ENCODE measurements at places on chromosomes 2 and 18.

DNA sequence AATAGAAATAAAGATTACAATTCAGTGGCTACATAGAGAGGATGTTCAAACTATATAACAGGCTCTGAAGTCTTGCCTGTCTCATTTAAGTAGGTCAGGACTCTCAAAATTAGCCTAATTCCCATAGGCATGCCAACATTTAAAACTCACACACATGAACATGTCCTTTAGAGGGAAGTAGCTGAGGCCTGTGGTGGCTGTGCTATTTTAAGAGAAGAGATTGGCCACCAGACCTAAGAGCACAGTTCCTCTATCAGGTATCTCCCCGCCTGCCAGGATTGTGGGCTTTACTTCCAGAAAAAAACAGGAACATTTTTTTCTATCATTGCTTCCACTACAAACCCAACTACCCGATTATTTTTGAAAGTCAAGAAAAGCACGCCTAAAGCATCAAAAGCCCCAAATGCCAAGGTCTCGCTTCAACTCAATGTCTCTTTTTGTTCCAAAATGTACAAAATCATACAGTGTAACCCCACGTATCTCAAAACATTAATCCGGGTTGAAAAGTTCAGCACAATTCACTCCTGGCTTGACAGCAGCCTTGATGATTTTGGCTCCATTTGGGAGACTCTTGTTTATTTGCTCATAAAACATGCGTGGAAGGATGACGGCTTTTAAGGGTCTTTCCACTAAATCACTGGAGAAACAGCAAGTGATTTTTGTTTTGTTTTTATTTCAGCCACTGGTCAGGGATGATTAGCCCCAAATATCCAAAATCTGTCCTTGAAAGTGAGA, 15.3 kb downstream of the FHL2 start:
- no peak for DNase-seq

- DNase-seq = no peak
Observed at GRCh38 chr2:164061129-164061746, 325.4 kb upstream of the FIGN start.

GRCh38 chr2:206379886-206380285, 63.4 kb upstream of the ADAM23 start:
- no peak for DNase-seq

- DNase-seq = no peak
Observed at GRCh38 chr2:10847008-10847407, 34.4 kb upstream of the PDIA6 start.

GRCh38 chr2:104840156-104840555, 13.8 kb upstream of the POU3F3 start:
- no peak for DNase-seq

GRCh38 chr2:151914989-151915628, 86.9 kb upstream of the ARL5A start:
- no peak for DNase-seq

GRCh38 chr2:69087912-69088240, 74.9 kb downstream of the ANTXR1 start:
- DNase-seq = no peak

DNA sequence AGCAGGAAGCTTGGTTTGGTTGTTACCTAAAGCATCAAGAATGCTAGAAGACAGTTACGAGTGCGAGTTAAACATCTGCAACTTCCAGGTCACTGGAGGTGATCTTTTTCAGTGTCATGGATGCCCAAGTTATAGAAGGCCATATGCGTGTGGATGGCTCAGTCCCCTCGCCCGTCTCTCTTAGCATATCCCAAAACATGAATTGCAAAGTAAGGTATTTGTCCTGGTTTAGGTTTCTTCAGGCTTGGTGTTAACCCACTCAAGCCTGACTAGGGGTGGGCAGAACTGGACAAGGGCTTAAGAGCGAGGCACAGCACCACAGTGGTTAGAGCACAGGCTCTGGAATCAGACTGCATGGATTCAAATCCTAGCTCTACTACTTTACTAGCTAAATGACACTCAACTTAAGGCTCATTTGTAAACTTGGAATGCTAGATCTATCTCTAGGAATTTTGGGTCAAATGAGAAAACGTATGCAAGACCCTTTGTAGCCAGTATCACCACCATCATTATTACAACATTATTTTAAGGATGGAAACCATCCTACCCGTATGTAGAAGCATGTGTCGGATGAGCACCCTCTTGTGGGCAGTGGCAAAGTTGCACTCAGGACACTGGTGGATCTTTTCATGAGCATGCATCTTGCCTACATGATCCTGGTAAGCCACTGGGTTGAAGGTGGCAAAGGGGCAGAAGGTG, 11.2 kb downstream of the ZNF142 start:
- DNase-seq = peak; percentile 17

GRCh38 chr18:48488388-48488850, 50.4 kb upstream of the CTIF start:
- no peak for DNase-seq

- no peak for DNase-seq
Observed at GRCh38 chr2:37602702-37603101, 68.7 kb downstream of the CDC42EP3 start.

GRCh38 chr2:117470311-117471095, 344.0 kb upstream of the DDX18 start:
- DNase-seq = no peak

DNA sequence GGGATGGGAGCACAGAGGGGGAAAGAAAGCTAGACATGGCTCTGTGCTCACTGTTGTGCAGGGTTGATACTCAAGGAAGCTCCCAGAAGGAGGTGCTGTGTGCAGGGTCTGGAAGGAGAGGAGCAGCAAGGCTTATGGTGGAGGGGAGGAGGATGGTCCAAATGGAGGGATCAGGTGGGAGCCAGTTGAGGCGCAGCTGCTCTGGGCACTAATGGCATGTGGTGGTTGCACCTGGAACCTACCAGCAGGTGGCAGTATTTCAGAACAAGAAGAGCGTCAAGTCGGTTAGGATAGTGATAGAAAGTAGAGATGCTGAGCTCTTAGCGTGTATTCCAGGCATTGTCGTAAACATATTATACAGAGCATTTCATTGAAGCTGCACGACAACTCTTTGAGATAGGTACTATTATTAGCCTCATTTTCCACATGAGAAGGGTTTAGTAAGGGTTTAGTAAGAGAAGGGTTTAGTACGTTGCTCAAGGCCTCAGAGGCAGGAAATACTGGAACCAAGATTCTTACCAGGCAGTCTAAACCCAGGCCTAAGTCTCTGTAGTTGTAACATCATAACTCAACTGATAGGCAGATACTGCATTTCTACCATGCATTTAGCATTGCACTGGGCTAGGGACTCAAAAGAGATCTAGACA, 223.7 kb downstream of the CYP26B1 start:
- DNase-seq = no peak

GRCh38 chr18:37535968-37536367, 29.6 kb downstream of the CELF4 start:
- no peak for DNase-seq

GRCh38 chr18:49412679-49413078, 47.8 kb downstream of the DYM start:
- DNase-seq = no peak

- DNase-seq = no peak
Observed at GRCh38 chr2:22020091-22020742, 896.4 kb downstream of the TDRD15 start.

DNA sequence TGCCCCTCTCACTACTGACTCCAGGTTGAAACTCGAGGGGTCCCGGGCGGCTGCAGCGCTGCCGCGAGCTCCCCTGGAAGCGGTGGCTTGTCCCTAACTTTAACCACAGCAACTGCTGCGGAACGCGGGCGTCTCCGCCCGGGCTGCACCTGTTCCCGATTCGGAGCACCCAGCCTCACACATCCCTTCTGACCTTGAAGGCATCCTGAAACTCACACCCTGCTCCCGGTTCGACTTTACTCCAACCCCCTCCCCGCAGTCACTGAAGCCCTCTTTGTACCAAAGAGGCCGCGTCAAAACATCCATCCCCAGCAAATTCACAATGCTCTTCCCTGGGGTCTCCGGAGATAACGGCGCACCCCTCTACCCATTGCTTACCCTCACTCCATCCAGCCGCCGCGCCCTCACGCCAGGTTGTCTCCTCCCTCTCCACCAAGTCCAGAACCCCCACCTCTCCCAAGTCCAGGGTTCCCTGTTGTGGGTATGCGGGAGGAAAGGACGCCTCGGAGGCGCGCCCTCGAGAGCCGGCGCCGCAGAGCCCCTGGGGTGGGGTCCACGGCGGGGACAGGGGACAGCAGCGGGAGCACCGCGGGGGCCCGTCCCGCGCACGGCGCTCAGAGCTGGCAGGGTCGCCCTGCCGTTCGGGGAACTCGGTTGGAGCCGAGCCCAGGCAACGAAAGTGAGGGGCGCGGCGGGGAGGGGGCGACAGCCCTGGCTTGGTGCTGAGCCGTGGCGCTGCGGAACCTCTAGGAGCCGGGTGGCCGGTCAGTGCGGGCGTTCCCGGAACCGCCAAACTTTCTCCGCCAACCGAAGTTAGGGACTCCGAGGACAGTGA, 934 bp downstream of the MYO5B start:
- DNase-seq = no peak

DNA sequence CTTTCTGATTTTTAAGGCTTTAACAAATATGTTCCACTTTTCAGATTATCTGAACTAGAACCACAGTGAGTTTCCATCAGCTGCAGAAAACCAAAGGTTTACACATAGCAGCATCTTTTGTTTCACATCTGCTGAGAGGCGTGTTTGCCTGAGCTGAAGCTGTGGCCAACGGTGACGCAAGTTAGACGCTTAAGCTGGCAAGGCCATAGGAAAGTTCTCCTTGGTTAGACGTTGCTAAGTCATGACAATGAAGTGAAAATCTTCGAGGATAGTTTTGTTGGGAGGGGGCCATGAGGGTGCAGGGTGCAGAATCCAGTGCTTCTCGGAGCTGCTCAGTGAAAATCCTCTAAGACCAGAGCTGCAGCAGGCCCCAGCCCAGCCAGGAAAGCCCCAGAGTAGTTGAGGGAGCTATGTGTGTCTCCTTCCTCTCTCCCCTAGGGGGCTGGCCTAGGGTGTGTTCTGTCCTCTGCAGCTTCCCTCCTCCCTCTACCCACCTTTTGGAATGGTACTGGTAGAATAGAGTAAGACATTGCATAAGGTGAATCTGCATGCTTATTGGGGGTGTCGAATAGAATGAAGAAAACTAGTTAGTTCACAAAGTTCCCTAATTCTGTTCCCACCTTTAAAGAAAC, 105.4 kb downstream of the FHOD3 start:
- no peak for DNase-seq

GRCh38 chr18:57270156-57270555, 82.2 kb upstream of the ST8SIA3 start:
- DNase-seq = no peak

GRCh38 chr2:23418056-23418455, 33.1 kb downstream of the KLHL29 start:
- no peak for DNase-seq

- no peak for DNase-seq
Observed at GRCh38 chr2:150138587-150138986, 348.9 kb downstream of the RND3 start.

DNA sequence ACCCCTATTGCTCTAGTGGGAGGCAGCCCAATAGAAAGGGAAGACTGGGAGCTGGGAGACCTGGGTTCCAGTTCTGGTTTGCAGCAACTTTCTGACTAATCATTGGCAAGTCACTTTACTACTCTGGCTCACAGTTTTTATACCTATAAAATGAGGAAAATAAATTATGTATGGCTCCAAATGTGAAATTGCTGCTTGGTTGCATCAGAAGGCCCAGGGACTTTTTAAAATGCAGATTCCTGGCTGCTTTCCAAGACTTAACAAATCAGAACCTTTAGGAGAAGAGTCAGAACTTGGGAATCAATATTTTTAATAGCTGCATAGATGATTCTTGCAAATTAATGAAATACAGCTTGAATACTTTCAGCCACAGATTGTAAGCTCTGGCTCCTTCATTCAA, 943.9 kb downstream of the EPHA4 start:
- DNase-seq = no peak

DNA sequence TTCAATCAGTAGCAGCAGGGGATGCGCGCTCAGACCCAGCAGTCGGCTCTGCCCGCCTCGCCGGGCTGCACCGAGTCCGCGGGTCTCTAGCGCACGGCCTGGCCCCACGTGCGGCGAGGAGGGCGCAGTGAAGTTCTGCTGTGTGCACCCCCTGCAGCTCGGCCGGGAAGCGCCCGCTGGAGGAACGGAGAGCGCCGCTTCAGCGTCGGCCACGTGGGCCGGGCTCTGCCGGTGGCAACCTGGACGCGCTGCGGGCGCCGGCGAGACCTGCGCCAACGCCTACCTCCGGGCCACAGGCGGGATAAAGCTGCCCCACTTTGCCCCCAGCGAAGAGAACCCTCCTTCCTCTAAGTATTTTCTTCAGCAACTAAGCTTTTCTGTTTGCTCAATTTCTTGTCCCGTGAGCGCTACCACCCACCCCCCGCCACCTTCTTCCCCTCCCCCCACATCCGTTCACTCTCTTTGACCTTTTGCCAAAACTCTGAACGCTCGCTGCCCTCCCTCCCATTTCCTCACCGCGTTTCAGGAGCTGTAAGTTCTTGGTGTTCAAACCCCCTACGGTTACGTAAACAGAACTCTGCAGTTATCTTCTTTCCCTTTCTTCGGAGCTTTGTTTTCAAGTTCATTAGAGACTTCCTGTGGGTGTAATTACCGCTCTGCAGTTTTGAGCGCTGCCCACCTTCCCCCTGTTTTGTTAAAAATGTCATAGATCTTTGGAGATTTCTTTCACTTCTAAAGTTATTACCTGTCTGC, 42.6 kb upstream of the EDAR start:
- peak; percentile 30 for DNase-seq

DNA sequence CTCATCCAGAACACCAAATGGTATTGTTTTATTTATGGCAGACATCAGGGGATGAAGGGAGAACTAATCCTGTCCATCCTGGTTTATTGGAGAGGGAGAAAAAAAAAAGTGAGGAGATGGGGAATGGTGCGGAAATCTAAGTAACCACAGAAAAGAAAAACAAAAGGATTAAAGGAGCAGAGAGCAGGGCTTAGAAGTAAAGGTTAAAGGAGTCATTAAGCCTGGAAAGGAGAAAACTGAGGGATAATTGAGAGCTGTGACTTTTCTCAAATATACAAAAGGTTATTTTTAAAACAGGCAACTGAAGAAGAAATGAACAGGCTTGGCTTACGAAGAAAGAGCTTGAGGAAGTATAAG, 127.2 kb upstream of the PPP1CB start:
- DNase-seq = no peak

DNA sequence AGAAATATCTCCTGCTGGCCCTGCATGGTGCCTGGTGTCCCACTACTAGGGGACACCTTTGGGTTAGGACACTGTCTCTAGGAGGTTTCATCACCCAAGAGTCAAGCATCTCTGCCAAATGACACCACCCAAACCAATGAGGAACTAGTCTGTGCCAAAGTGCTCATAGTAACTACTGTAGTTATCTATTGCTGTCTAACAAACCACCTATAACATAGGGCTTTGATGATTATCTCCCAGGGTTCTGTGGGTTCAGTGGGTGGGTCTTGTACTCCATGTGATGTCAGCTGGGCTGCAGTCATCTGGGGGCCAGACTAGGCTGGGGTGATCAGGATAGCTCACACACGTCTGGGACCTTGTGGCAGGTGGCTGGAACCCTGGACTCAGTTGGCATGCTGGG, 59.8 kb downstream of the EPAS1 start:
- DNase-seq = no peak

- no peak for DNase-seq
Observed at GRCh38 chr2:152255918-152256317, 79.1 kb upstream of the FMNL2 start.

Measured in stimulated activated CD8-positive, alpha-beta memory T cell treated with anti-CD3 and anti-CD28 coated beads, Interleukin-4, amount 100 ng/mL, for 1 hour (primary cell).